Panc1 (cell line): ENCODE measurements at places on chromosomes 12 and 14.

DNA sequence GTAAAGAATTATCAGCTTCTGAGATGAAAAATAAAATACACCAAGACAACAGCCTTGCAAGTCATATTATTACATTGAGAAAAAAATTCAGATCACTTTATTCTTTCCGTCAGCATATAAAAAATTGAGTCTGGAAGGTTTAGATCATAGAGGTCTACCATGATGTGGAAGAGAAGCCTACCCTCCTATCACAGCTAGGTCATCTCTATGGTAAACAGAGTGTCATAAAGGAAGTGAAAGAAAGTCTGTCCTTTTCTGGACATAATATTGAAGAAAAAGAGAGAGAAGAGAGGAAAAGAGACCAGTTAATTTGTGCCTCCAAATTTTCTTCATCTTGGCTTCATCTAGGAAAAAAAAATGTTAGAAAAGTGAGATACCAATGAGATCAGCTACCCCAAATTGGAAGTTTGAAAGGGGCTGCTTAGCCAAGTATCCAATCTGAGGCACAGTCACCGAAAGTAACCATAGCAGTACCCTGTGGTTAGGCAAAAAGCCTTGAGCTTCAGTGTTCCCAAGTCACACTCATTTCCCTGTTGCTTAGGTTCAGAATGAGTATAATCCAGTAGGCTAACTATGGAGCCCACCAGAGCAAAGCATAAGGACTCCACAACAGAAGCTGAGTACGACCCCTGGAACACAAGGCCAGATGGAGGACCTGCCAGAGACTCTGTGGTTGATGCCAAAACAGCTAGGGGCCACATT lies 38.1 kb downstream of the DUSP6 start:
- no peaks in the 10 kb centered on the region for H3K27me3 ChIP-seq
- H3K27ac ChIP-seq = no peak overlapping the region
- no peak overlapping the region for H3K4me3 ChIP-seq
- peaks cover 2% of the 10 kb centered on the region; the same call in 1 of the 2 replicates for H3K4me1 ChIP-seq
- no peaks in the 10 kb centered on the region for H3K36me3 ChIP-seq
- DNase-seq = no peak

- H3K4me3 ChIP-seq = no peak overlapping the region
- no peaks in the 10 kb centered on the region for H3K36me3 ChIP-seq
- H3K27ac ChIP-seq = no peak overlapping the region
- DNase-seq = no peak
These were observed 213.7 kb upstream of the SYT10 start for GRCh38 chr12:33653362-33653761.

GRCh38 chr14:22597265-22597664 lies 835 bp upstream of the ABHD4 start:
- H3K36me3 ChIP-seq = no peaks in the 10 kb centered on the region; the same call in 1 of the 2 replicates
- no peaks in the 10 kb centered on the region; the same call in 1 of the 2 replicates for H3K27me3 ChIP-seq
- peaks cover 6% of the 10 kb centered on the region; the same call in 1 of the 2 replicates for H3K4me1 ChIP-seq
- peak overlapping the region; percentile 80 for H3K4me3 ChIP-seq
- no peak for DNase-seq

- peak; percentile 35 for DNase-seq
- H3K36me3 ChIP-seq = no peaks in the 10 kb centered on the region
- H3K4me1 ChIP-seq = no peaks in the 10 kb centered on the region
- no peak overlapping the region for H3K27ac ChIP-seq
- H3K4me3 ChIP-seq = no peak overlapping the region
These were observed 1030.4 kb downstream of the TMEM121 start for GRCh38 chr14:106556665-106557289.

DNA sequence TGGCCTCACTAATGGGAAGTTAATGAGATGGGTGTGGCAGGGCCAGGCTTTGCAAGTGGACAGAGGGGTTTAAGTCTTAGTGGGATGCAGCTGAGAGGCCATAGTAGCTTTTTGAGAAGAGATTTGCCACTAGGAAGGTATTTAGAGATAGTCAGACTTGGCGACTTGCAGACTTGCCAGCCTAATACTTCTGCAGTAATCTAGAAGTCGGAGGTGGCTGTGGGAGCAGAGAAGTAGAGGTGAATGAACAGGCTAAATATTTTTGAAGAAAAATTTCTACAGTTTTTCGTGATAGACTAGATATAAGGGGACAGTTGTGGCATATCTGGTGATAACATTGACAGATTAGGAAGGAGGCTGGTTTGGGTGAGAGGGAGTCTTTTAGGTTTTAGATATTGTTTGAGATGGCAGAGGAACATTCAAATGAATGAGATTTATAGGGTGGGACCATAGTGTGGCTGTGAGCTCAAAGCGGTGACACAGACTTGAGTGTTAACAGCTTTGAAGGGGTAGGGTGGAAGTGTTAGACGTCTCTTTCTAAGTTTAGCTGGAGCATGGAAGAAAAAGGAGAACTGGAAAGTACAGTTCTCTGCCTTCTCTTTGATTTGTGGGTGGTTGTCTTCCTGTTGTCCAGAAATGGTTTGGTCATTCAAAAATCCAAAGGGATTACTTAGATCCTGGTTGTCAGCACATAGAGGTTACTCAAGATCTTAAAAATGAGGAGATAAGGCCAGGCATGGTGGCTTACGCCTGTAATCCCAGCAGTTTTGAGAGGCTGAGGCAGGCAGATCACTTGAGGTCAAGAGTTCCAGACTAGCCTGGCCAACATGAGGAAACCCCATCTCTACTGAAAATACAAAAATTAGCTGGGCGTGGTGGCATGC lies 44.9 kb downstream of the MAPKAPK5 start:
- no peak overlapping the region for H3K4me3 ChIP-seq
- no peak for DNase-seq
- no peaks in the 10 kb centered on the region for H3K4me1 ChIP-seq
- no peaks in the 10 kb centered on the region for H3K27me3 ChIP-seq
- peaks cover 16% of the 10 kb centered on the region; the same call in 1 of the 2 replicates for H3K36me3 ChIP-seq
- H3K27ac ChIP-seq = no peak overlapping the region

DNA sequence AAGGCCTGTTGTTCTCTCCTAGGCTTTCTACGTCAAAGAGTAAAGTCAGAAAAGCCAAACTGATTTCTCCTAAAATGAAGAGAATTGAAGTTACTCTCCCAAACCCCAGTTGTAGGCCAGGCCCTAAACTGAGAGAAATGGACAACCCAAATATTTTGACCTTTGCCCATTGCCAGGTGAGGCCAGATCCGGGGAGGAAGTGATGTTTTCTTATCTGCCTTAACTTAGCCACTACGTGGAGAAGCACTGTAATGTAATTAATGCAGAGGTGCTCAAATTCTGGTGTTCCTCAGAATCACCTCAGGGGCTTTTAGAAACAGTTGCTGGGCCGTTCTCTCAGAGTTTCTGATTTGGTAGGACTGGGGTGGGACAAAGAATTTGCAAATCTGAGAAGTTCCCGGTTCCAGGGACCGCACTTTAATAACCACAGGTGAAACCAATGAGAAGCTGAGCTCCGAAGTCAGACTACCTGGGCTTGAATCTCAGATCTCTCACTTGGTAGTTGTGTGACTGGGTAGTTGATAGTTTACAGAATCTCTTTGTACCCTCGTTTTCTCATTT lies 73.2 kb downstream of the ETV6 start:
- no peak for DNase-seq
- H3K4me1 ChIP-seq = no peaks in the 10 kb centered on the region
- no peaks in the 10 kb centered on the region for H3K27me3 ChIP-seq
- H3K36me3 ChIP-seq = no peaks in the 10 kb centered on the region
- H3K27ac ChIP-seq = no peak overlapping the region
- no peak overlapping the region for H3K4me3 ChIP-seq

- no peaks in the 10 kb centered on the region for H3K36me3 ChIP-seq
- no peaks in the 10 kb centered on the region for H3K27me3 ChIP-seq
- H3K27ac ChIP-seq = no peak overlapping the region
- no peaks in the 10 kb centered on the region for H3K4me1 ChIP-seq
- no peak for DNase-seq
- H3K4me3 ChIP-seq = no peak overlapping the region
These were observed 5.1 kb downstream of the DPPA3 start for GRCh38 chr12:7716381-7716780.

- H3K4me3 ChIP-seq = peak overlapping the region; percentile 42
- DNase-seq = peak; percentile 77
- H3K27ac ChIP-seq = peak overlapping the region; percentile 99
- H3K4me1 ChIP-seq = peaks cover 85% of the 10 kb centered on the region
- no peaks in the 10 kb centered on the region for H3K36me3 ChIP-seq
- H3K27me3 ChIP-seq = no peaks in the 10 kb centered on the region
These were observed 74.3 kb downstream of the SRGAP1 start for GRCh38 chr12:63918800-63919300.

DNA sequence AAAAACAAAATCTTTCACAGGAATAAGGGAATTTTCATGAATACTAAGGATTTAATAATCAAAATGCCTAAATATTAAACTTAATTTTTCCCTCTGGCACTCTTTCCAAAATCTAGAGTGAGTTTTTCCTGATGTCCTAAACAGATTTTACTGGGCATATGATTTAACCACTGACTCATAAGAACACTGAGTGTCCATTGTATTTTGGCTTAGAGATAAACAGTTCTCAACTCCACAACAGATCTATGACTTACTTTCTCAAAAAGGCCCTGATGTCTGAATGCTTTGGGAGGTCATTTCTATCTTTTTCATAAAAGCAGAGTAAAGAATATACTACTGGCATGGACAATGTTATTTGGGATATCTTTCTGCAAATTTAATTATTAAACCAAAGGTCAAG lies 15.0 kb downstream of the TMBIM4 start:
- DNase-seq = no peak
- no peak overlapping the region for H3K4me3 ChIP-seq
- H3K36me3 ChIP-seq = peaks cover 9% of the 10 kb centered on the region; the same call in 1 of the 2 replicates
- H3K27me3 ChIP-seq = no peaks in the 10 kb centered on the region
- no peaks in the 10 kb centered on the region; the same call in 1 of the 2 replicates for H3K4me1 ChIP-seq
- no peak overlapping the region for H3K27ac ChIP-seq

DNA sequence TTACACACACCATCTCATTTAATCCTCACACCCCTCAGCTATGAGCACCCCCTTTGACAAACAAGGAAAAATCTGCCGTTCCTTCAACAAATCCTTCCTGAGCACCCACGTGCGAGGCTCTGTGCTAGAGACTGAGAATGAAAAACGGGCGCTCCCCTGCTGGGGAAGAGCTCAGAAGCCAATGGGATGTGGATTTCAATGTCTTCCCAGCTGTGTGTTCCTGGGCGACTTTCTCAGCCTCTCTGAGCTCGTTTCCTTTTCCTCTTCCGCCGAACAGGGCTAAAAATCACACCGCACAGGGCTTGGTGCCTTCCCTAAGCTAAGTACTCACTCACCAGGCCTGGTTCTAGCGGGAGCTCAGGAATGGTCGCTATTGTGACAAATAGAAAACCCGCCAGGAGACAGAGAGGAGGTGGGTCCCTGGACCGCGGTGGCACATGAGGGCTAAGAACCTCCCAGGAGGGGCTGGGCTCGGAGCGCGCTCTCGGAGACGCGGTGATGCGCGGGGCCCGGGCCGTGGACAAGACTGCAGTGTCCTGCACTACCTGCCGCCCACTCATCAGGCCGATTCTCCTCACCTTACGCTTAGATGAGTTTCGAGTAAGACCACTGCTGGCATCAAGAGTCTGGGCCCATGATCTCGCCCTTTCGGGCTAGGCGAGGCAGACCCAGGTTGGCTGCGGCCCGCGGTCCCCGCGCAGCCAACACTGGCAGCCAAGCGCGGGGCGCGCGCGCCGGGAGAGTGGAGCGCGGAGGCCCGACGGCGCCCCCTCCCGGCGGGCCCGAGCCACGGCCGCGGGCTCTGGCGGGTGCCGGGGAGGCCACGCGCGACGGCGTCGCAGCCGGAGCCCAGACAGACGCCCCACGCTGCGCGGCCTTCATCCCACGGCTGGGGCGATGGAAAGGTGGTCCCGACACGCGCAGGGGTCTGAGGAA lies 17.0 kb downstream of the ZDHHC22 start:
- no peaks in the 10 kb centered on the region for H3K4me1 ChIP-seq
- H3K4me3 ChIP-seq = peak overlapping the region; percentile 39
- no peaks in the 10 kb centered on the region; the same call in 1 of the 2 replicates for H3K27me3 ChIP-seq
- no peaks in the 10 kb centered on the region for H3K36me3 ChIP-seq

DNA sequence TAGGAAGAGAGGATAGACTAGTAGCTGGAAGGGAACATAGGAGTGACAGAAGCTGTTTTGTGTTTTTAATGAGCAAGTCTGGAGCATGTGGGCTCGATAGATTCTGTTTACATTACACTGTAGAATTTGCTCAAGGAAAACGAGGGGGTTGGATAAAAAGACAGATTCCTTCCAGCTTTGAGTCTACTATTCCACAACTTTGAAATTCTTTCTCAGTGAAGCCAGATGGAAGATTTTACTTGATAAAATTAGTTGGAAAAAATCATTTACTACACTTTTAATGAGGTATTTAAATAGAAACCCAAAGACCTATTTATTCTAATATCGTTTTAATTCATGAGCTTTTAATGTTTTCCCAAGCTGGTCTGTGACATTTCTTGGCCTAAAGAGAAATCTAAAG lies 19.5 kb upstream of the EPS8 start:
- H3K27me3 ChIP-seq = no peaks in the 10 kb centered on the region
- peaks cover 4% of the 10 kb centered on the region for H3K4me1 ChIP-seq
- 0 out of 2 replicates have a peak overlapping the region, but pooled peaks have one; percentile 17 for H3K27ac ChIP-seq
- no peaks in the 10 kb centered on the region for H3K36me3 ChIP-seq
- no peak overlapping the region for H3K4me3 ChIP-seq

GRCh38 chr12:116594325-116595038 lies 35.3 kb downstream of the MAP1LC3B2 start:
- no peak overlapping the region for H3K4me3 ChIP-seq

GRCh38 chr12:12357719-12358461 lies 1.0 kb downstream of the BORCS5 start:
- peak overlapping the region; percentile 74 for H3K4me3 ChIP-seq
- H3K27ac ChIP-seq = peak overlapping the region; percentile 92
- no peak for DNase-seq
- H3K4me1 ChIP-seq = peaks cover 10% of the 10 kb centered on the region; the same call in 1 of the 2 replicates
- peaks cover 6% of the 10 kb centered on the region; the same call in 1 of the 2 replicates for H3K36me3 ChIP-seq

DNA sequence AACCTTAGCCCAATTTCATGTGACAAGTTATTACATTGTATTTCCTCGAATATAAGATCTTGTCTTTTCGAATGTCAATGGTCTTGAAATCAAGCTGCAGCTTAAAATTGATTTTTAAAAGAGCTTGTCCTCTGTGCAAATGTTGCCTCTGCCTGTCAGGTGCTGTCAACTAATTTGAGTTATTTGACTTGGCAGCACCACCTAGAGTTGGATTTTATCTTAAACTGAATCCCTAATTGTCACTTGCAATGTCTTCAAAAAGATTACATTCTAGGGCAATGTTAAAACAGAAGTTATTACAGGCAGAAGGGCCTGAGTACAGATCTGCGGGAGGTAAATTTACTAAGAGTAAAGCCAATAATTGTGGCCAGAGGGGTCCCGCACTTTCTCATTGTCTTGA lies 26.2 kb upstream of the TUNAR start:
- H3K4me3 ChIP-seq = no peak overlapping the region
- no peaks in the 10 kb centered on the region for H3K27me3 ChIP-seq
- no peaks in the 10 kb centered on the region for H3K4me1 ChIP-seq
- no peak overlapping the region for H3K27ac ChIP-seq
- no peak for DNase-seq

- no peaks in the 10 kb centered on the region for H3K4me1 ChIP-seq
- H3K4me3 ChIP-seq = no peak overlapping the region
- no peaks in the 10 kb centered on the region; the same call in 1 of the 2 replicates for H3K27me3 ChIP-seq
These were observed 5.9 kb upstream of the FOXN3 start for GRCh38 chr14:89422952-89423345.

DNA sequence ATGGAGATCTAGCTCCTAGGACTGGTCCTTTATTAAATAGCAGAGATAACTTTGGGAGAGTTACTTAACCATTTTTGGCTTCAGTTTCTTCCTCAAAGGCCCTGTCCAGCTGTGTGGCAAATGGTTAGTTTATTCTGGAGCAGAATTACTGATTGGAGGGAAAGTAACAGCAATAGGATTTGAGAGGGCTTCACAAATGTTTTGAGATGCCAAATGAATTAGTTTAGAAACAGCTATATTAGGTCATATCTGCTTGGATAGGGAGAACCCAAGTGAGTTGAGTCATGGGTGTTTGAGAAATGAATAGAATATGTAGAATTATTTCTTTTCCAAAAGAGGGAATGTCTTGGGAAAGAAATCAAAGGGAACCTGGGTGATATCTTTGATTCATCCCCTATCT lies 17.5 kb downstream of the RASSF3 start:
- H3K27me3 ChIP-seq = no peaks in the 10 kb centered on the region
- DNase-seq = no peak
- H3K36me3 ChIP-seq = no peaks in the 10 kb centered on the region
